ENCODE measurements at places on chromosomes 5 and 9.

GRCh38 chr5:137078171-137078665, 420.9 kb downstream of the SPOCK1 start:
- DNase-seq: peak; percentile 68

GRCh38 chr5:125367702-125368101, 621.3 kb upstream of the ZNF608 start:
- no peak for DNase-seq

DNA sequence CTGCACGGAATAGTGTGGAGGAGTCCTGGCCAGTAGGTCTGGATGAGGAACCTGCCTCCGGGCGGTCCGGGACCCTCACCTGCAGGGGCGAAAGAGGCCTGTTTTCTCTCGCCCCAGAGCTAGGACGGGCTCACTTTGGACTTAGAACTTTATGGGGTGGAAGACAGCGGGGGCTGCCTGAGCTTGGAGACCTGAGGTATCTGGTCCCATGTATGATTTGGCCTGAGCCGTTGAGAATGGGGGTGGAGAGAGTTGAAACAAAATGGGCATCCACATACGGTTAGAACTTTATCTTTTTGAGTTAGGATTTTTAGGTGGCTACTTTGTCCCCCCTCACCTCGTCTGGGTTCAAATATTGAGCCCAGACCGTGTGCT, 681 bp upstream of the ETF1 start:
- no peak for DNase-seq

DNA sequence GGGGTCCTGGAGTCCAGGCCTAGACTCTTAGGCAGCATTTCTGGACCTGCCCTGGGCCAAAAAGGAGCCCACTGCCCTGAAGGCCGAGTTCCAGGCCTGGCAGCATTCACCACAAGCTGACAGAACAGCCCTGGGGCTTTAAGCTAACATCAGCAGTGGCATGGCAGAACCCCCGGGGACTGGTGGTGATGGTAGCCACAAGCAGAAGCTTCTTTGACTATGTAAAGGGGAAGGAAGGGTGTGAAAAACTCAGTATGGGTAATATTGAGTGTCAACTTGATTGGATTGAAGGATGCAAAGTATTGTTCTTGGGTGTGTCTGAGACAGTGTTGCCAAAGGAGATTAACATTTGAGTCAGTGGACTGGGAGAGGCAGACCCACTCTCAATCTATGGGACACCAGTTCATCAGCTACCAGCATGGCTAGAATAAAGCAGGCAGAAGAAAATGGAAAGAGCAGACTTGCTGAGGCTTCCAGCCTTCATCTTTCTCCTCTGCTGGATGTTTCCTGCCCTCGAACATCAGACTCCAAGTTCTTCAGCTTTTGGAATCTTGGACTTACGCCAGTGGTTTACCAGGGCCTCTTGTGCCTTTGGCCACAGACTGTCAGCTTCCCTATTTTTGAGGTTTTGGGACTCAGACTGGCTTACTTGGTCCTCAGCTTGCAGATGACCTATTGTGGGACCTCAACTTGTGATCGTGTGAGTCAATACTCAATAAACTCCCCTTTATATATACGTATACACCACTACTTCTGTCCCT, 661.0 kb upstream of the C9orf72 start:
- no peak for DNase-seq

DNA sequence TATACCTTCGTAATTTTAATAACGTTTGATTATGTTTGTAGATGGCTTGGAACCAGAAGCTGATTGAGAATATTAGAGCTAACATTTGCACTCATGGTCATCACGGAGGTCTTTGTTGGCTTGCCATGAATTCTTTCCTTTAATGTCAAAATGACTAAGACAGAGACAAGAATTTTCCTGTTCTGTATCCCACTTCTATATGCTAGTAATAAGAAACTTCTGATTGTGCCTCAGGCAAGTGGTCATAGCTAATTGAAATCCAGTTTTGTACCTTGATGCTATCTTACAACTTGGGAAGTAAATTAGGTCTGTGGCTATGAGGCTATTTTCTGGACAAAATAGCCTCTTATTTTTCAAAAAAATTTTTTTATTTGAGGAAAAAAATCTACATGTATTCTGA, 167.6 kb downstream of the RANBP17 start:
- no peak for DNase-seq

- no peak for DNase-seq
These were observed 1032.7 kb downstream of the NR2F1-AS1 start for GRCh38 chr5:92548346-92548745.

DNA sequence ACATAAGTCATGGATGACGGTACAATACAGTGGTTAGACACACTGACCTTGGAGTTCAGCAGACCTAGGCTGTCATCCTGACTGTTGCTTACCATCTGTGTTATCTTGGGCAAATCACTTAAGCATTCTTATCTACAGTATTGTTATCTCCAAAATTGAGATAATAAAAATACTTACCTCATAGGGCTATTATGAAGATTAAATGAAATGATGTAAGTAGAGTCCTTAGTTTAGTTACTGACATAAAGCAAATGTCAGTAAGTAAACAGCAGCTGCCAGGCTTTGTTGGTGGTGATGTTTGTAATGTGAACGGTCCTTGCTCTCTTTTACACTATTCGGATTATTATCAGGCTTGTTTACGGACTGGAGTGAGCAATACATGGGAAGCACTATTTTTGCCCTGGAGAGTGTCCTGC, 107.3 kb upstream of the DPYSL3 start:
- DNase-seq: no peak

DNA sequence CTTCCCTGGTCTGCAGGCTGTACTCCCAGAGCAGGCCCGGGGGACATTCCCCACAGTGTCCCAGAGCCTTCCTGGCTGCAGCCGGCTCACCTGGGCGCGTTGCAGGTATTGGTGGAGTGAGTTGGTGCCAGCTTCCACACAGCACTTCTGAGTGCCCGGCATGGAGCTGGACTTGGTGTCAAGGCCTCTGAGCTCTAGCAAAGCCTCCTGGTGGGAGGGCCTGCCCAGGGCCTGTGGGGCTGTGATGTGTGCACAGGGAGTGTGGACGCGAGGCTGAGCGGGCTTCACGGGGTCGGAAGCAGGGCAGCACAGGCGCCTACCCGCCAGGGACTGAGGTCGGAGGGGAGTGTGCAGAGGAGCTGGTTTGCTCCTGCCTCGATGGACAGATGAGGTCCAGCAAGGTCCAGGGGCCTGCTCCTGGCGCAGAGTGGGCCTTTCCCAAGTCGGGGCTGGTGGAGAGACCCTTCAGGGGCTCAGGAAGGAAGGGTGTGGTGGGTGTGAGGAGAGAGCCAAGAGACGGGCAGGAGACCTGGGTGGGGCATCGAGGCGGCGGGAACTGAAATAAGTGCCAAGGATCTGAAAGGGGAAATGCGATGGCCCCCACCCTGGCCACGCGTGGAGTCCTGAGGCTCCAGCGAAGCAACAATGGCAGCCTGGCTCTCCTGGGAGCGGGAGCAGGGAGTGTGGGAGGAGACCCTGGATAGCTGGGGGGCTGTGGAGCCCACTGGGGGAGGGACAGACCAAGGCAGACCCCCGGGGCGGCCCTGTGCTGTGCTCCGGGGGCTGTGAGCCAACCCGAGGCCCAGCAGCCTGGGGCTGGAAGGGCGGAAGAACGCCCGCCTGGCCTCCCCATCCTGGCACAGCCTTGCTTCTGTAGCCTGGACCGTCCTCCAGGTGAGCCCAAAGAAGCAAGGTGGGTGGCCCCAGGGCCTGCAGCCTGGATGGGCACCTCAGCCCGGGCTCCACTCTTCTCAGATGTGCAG, 78.4 kb downstream of the RXRA start:
- no peak for DNase-seq

DNA sequence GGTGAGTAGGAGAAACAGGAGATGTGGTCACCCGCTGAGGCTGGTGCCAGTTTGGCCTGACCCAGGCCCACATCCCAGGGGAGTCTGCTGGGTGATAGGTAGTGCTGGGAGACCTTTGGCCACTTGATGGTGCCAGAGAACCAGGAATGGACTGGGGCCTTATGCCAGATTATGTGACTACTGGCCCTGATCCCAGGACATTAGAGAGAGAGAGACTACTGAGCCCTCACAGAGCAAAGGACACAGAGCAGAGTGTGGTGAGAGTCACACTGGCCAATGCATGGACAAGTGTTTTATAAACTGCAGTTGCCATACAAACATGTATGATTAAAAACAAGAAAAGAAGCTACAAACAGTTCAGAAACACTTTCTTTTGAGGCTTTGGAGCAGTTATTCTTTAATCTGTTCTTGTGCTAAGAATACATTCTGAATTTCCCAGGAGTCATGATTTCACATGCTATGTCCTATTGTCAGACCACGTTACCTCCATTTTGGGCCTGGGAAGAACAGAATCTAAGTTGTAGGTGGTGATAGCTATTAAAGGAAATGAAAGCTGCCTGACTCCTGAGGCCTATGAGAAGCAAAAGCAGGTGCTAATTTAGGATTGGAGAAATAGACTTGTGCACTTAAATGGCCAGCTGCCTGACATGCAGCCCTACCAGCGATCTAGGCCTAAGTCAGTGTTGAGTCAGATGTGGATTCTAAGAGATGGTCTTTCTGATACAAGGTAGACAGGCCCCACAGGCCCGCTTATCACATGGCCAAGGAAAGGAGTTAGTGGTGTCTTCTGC, 32.6 kb upstream of the TMOD1 start:
- no peak for DNase-seq

DNA sequence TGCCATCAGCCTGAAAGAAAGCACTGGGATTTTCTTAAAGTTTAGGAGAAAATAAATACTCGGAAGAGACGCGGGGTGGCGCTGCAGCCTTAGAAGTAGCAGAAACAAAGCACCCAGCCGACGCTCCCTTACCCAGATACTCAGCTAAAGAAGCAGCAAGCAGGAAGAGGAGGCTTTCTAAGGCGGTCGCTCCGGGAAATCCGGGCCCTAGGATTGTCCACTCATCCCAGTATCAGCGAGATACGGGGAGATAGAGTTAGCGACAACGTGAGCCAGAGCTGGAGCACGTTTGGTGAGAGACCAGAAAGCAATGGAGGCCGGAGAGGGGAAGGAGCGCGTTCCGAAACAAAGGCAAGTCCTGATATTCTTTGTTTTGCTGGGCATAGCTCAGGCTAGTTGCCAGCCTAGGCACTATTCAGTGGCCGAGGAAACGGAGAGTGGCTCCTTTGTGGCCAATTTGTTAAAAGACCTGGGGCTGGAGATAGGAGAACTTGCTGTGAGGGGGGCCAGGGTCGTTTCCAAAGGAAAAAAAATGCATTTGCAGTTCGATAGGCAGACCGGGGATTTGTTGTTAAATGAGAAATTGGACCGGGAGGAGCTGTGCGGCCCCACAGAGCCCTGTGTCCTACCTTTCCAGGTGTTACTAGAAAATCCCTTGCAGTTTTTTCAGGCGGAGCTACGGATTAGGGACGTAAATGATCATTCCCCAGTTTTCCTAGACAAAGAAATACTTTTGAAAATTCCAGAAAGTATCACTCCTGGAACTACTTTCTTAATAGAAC, at the start of gene PCDHB2:
TSS of gene PCDHB2 (plus strand) at position 135 of the 782 bp plus-strand sequence. CDS start at position 311, 176 bp downstream.
- DNase-seq: no peak

GRCh38 chr9:120775859-120776258, 17.4 kb downstream of the FBXW2 start:
- no peak for DNase-seq

GRCh38 chr5:65087154-65087553, 318.4 kb downstream of the CWC27 start:
- no peak for DNase-seq

GRCh38 chr5:91222482-91222881, 160.6 kb downstream of the ARRDC3 start:
- no peak for DNase-seq

GRCh38 chr9:78698371-78698770, 401.4 kb downstream of the PSAT1 start:
- no peak for DNase-seq

DNA sequence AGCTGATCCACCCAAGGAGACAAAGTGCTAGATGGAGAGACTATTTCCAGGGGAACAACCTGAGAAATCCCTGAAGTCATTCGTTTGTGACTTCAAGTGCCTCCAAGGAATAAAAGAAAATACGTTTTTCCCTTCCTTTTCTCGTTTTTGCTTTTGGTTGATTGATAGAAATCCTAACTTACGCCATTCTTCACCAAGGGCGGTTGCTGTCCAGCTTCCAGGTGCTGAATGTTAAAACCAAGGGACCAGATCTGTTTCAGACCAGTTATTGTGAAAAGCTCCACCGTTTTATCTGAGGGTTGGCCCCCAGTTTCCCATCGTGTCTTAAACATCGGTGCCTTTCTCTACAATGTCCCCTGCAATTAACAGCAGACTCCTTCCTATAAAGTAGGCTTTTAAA, 600.7 kb upstream of the SGCD start:
- no peak for DNase-seq

DNA sequence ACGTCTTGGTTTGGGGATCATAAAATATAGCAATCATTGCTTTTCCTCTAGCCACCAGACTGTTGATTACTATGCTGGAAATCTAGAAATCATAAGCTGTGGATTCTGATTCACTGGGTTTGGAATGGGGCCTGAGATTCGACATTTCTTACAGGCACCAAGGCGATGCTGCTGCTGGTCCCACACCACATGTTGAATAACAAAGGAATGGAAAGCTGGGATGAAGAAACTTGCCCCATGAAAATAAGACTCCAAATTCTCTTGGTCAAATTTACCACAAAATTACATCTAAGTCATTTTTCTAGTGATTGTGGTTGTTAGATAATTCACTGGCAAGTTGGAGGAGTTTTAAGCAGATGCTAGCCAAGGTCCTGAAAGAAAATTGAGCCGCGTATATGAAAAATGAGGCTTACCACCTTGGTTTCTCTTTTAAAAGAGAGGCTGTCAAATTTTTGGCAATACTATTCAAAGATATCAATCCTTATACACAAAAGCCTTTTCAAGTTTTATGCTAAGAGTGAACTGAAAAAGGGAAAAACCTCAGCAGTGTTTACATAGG, 23.0 kb upstream of the MEIKIN start:
- DNase-seq: no peak
